Chondrocyte (in vitro differentiated cells): ENCODE measurements at places on chromosomes 7 and 10.

- peak; percentile 38 for DNase-seq
- H3K27ac ChIP-seq = no peak overlapping the region
- H3K4me3 ChIP-seq = no peak overlapping the region
- H3K27me3 ChIP-seq = no peaks in the 10 kb centered on the region
- H3K4me1 ChIP-seq = no peaks in the 10 kb centered on the region
Observed at GRCh38 chr7:126222782-126223181, 1030.0 kb downstream of the GRM8 start.

GRCh38 chr10:79336739-79337138 lies 10.5 kb upstream of the PPIF start:
- H3K36me3 ChIP-seq = peaks cover 2% of the 10 kb centered on the region
- H3K4me1 ChIP-seq = peaks cover 43% of the 10 kb centered on the region
- no peak for DNase-seq
- no peaks in the 10 kb centered on the region for H3K27me3 ChIP-seq

DNA sequence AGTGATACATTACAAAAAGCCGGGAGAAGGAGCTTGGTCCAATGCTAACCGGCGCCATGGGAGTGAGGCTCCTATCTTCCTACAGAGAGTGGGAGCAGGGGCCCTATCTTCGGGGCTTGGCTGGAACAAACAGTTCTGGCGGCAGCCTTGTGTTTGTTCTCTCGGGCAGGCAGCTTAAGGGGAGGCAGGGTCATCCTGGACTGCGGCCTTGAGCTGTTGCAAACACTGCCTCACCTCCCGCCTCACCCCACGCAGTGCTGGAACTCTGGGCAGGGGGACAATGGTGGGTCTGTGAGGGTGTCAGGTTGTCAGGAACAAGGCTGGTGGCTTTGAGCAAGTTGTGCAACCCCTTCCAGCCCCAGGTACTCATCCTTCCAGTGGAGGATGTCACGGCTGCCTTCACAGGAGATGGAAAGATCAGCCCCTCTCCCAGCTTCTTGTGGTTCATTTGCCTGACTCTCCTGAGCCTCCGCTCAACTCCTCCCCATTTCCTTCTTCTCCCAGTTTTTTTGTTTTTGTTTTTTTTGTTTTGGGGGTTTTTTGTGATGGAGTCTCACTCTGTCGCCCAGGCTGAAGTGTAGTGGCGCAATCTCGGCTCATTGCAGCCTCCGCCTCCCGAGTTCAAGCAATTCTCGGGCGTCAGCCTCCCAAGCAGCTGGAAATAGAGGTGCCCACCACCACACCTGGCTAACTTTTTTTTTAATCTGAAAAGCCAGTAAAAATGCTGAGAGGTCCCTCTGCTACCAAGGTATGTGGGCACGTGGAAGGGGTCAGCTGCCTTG lies 57.4 kb downstream of the SPOCK2 start:
- H3K4me1 ChIP-seq = peaks cover 7% of the 10 kb centered on the region
- H3K36me3 ChIP-seq = no peaks in the 10 kb centered on the region
- no peak overlapping the region for H3K27ac ChIP-seq
- no peaks in the 10 kb centered on the region for H3K27me3 ChIP-seq
- DNase-seq = no peak
- no peak overlapping the region for H3K4me3 ChIP-seq

DNA sequence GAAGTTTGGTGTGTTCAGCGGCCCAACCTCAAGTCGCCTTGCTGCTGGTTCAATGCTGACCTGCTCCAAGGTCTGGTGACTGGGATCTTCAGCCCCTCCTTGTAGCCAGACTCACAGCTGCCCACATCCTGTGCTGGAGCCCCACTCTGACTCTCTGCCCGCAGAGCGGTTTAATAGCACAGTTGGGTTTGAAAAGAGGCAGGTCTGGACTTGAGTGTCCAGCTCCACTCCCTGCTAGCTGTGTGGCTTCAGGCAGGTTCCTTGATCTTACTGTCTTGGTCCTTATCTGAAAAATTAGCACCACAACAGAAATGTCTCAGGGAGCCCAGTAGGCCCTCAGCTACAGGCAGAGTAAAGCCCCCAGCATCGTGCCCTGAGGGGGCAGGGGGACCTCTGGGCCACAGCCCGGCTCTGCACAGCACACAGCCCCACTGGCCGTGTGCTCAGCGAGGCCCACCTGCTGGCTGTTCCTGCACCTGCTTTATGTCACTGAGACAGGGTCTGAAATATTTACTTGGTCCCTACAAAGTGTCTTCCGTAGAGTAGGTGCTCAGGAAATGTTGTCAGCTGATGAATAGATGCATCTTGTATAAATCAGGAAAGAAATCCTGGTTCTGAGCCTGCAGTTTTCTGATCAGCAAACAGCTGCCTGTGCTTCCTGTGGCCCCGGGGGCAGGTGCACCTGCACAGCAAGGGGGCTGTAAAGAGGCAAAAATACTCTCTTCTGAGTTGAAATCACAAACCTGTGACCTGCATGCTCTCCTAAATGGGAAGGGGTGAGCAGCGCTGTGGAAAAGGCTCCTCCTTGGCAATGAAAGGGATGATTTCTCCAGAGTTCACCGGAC lies 155.5 kb downstream of the SVIL start:
- no peak for DNase-seq
- no peak overlapping the region for H3K27ac ChIP-seq
